Caco-2 (cell line): ENCODE measurements at places on chromosomes 12 and 14.
A peak's percentile ranks its signal among the peaks of the same experiment; 100 is the strongest.

DNA sequence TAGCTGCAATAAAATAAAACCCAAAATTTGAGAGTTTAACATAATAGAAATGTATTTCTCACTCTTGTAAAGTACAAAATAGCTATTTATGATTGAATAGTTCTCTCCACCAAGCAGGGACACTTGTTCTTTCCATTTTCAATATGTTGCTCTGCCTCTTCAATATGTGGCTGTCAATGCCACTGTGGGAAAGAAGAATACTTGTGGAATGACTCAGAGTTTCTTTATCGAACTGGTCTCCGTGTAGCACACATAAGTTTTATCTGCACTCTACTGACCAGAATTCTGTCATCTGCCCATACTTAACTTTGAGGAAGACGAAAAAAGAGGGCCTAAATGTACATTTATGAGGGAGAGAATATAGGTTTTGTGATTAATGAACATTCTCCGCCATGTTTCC is 256.9 kb downstream of the ATXN7L3B start:
- DNase-seq: no peak

DNA sequence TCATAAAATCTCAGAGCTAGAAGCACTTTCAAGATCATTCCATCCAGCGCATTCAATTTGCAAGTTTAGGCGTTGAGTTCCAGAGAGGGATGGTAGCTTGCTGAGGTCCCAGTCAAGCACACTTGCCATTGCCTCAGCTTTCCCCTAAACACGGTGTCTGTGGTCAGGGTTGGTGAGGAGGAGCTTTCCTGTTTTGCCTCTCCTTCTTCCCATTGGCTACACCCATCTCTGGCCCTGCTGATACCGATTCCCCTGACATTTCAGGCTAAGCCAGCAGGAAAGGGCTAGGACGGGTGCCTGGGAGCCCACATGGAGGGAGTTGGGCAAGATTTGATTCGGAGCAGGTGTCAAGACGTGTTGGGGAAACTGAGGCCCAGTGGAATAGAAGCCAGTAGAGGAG is 9.1 kb downstream of the NFATC4 start:
- DNase-seq: no peak

- DNase-seq: peak; percentile 25
These were observed 1.6 kb downstream of the PHLDA1 start for GRCh38 chr12:76029982-76030340.

DNA sequence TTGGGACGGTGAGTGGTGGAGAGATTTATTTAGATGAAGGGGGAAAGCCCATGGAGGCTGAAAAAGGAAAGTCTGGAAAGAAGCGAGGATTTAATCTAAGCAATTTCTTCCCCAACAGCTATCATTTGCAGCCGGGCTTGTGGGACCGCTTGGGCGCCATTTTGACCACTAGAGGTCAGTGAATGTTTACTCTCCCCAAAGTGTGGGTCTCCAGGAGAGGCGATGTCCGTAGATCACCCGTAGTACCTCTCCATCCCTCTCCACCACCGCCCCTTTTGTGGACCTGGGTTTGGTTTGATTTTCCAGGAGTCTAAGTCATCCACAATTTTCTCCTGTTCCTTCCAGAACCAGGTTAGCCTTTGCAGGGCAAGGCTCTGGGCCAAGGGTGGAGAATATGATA is 91.2 kb upstream of the PARP11 start:
- DNase-seq: peak; percentile 58

GRCh38 chr14:78974691-78975090 is 804.5 kb downstream of the NRXN3 start:
- no peak for DNase-seq

- DNase-seq: no peak
These were observed 123.3 kb downstream of the CCER1 start for GRCh38 chr12:90831712-90832111.

DNA sequence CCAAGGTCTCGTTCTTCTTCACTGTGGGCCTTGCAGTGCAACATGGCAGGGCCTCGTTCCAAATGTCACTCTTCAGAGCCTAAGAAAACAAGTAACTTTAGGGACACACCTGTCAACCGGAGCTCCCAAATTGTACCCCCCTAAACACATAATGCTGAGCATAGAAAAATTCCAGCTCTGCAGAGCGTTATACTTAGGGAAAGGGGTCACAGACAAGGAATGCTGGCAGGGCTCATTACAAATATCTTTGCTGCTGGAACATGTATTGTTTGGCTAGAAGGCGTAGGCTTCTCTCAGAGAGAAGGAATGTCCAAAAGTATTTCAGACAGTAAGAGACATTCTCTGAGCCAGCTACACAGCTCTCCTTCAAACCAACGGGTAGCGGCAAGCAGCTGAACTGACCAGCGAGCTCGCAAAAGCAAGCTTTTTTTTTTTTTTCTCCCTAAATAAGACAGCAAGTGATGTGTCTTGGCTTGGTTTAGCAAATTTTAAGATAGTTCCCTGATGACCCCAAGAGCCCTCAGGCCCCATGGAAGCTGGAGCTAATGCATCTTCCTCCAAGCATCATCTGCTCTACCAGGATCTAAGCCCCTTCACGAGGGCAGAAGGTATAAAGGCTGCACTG is 24.5 kb downstream of the SSH1 start:
- DNase-seq: peak; percentile 43

GRCh38 chr12:66694666-66695613 is 16.1 kb upstream of the GRIP1 start:
- no peak for DNase-seq

DNA sequence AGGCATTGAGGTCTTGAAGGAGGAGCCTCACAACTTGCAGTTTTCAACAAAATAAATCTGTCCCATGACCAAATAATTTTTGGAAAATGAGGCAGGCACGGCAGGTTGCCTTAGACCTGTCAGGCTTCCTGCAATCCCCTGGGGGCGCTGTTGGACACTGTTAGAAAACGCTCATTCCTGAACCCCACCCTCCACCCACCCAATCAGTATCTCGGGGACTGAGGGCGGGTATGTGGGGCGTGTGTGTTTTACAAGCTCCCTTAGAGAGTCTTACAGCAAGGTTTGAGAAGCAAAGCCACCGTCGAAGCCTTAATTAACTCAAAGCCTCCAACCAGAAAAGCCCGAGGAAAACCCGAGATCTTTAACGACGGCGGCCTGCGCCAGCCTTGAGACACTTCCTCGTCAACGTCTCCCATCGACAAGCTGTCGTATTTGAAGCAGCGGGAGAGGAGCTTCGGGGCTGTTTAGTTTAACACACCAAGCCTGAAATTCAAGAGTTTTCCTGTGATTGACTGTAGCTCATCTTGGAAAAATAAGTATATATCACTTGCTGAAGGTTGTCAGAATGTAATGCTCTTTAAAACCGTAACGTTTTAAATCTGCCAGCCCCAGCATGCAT is 123.0 kb downstream of the GLT1D1 start:
- no peak for DNase-seq

- peak; percentile 70 for DNase-seq
These were observed 764 bp upstream of the SPTB start for GRCh38 chr14:64880221-64881121.

- DNase-seq: no peak
These were observed 55.9 kb downstream of the PHLDA1 start for GRCh38 chr12:75975702-75976101.

GRCh38 chr14:90714811-90715210 is 101.4 kb downstream of the TTC7B start:
- DNase-seq: no peak

GRCh38 chr14:23551266-23552028 is at the start of gene ZFHX2:
ZFHX2 (minus strand) TSS chr14:23551765; CDS start chr14:23535325, 16,440 bp downstream.
- DNase-seq: peak; percentile 80

DNA sequence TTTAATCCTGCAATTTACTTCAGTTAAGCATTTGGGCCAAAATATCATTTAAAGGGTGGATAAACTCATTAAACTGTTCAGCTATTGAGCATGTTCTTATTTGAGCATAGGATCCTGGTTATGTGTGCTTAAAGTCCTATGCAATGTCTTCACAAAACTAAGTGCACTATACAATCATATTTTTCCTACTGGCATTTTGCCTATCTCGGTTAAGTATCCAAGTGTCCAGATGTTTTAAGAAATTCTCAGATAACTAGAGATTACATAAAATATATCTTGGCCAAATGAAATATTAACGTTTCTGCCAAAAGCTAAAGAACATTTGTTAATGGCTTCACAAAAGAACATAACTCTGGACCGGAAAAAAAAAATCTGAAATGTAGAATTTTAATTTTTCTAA is 250.8 kb upstream of the LRFN5 start:
- no peak for DNase-seq

DNA sequence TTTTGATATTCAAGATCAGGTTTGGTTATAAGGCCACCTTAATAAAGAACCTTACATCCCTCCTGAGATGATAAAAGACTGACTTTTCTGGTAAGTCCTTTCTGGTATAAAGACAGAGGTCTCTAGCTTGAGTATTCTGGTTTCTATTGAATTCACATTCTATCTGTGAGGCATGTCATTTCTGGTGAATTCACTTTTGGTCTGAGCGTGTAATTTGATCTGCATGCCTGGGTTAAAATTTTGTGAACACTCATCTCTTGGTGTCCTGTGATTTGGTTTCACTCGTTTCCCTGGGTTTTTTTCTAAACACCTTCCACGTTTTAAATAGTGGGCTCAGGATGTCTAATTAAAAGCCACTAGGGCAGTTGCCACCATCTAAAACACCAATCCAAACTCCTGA is 12.2 kb downstream of the EIF5 start:
- DNase-seq: no peak

DNA sequence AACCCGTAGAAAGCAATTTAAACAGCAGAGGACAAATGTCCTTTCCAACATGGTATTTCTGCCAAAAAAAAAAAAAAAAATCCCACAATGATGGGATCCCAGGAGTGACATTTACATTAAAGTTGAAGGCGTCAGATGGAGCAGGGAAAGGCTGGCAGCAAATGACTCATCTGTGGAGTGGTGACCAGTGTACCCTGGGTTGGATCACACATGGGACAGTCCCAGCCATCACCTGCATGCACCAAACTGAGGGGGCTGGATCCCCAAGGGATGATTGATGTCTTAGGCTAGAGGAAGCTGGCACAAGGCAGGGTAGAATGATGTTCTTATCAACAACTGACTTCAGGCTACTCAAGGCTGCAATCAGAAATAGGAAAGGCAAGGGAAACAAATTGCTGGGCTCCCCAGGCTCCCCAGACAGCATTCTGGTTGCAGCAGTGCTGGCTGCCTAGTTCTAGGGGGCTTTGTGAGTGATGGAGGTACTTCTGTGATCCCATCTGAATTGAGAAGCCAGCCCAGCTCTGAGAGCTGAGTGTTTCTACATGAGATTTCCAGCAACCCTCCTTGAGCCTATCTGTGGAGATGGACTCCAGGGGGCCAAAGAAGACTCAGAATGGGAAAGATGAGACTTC is 117.9 kb downstream of the DPF3 start:
- DNase-seq: no peak

DNA sequence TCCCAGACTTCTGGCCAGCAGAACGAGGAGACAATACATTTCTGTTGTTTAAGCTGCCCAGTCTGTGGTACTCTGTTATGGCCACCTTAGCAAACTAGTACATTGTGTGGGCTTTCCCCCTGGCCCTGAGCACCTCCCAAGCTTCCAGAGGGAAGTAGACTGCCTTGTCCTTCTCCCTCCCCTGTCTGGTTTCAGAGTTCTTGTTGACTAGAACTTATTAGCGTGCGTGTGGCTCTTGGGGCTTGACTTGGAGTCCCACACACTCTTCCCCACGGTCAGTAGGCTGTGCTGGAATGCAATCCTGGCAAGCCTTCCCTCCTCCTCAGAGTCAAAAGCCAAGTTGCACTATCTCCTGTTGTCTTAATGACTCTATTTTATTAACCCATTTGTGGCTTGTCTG is 27.7 kb downstream of the FBLN5 start:
- DNase-seq: no peak

DNA sequence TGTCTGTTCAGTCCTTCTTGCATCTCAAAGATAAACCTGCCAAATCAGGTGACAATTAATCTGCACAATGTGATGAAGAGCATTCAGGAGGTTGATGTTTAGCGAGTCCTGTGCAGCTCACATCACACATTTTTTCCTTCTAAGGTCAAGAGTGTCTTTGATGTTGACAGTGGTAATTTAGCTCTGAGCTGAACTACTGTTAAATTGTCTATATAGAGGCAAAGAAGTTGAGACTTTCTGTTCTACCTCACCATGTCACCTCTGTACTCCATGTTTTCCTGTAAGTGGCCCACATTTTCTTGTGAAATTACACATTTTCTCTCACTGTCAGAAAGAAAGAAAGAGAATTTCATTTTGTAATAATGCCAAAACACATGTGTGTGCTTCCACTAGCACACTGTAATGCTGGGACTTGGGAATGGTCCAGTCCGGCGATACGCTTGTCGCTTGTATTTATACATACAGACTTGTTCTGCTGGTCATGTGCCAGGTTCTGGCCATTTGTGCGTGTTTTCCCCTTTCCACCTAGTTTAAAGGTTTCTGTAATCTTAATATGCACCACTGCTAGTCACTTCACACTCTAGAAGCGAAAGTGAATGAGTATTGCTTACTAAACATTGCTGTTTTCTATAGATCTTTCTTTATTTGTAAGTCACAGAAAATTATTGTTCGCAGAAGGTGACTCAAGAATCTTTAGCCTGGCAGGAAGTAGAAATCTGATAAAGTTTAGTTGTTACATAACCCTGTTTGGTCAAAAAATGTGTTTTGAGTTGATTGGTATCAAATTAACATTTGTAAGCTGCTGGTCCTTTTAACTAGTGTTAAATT is 328.9 kb downstream of the TMTC2 start:
- no peak for DNase-seq

GRCh38 chr14:74444866-74445265 is 18.9 kb upstream of the SYNDIG1L start:
- DNase-seq: no peak

- DNase-seq: no peak
These were observed 282.4 kb downstream of the ZFP36L1 start for GRCh38 chr14:68510201-68511128.

DNA sequence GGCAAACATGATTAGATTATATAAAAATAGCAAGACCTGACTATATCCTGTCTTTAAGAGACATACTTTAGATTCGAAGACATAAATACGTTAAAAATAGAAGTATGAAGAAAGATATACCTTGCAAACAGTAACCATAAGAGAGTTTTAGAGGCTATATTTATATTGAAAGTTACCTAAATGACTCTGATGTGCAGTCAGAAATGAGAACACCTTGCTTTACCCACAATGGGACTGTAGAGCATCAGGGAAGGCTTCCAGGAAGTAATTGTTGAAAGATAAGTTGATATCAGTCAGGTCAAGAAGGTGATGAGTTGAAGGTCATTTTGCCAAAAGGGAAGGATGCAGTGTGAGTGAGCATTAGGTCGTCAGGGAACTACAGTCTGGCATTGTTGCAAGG is 110.2 kb downstream of the NEDD1 start:
- no peak for DNase-seq
